Panc1 (cell line): ENCODE measurements at places on chromosomes 3 and 15.

DNA sequence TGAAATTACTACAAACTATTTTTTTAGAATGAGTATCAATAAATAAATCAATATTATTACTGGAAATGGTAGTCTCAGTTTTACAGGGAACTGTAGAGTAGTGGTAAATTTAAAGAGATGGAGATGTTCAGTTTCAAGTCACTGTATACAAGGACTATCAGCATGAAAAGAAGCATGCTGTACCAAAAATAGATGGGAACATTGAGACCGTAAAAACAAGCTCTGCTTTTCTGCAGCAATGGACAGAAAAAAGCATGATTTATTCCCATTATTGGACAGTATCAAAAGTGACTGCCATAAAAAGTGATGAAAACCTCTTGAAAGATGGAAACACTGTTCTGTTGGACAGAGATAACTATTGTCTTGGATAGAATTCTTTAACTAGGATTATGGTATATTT, 187.2 kb downstream of the EPHA6 start:
- no peak for DNase-seq

GRCh38 chr3:20958161-20958560, 772.2 kb upstream of the SGO1 start:
- no peak for DNase-seq

DNA sequence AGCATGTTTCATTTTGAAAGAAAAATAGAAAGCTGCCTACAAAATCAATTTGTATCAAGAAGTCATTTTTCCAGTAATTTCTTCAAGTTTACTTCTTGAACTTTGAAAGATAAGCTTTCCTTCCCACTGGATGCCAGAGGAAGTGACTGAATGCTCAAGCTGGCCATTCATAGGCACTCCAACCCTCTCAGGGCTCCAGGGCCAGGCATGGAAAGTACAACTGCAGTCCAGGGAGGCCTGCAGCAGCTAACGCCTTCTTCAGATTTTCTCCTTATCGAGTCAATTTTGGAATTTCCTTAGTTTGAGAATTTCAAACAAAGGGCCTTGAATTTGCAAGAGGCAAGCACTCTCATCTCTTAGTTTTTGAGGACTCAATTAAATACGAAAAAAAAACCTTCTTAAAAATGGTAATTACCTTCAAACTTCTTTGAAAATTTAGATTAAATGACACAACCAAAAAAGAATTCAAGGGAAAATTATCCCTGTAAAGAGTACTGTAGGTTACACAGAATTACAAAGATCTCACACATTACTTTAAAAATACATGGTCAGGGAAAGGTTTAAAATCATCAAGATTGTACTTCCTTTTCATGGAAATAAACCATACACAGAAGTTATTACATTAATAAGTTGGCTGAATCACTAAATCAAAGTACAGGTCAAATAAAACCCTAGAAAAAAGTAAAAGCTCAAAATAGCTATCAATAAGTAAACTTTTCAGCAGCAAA, 2.5 kb downstream of the UBP1 start:
- DNase-seq = no peak

- DNase-seq = no peak
Observed at GRCh38 chr3:1214933-1215332, 122.1 kb downstream of the CNTN6 start.

- DNase-seq = no peak
Observed at GRCh38 chr3:73955494-73956070, 330.8 kb upstream of the PDZRN3 start.

GRCh38 chr15:74378848-74379247, 11.4 kb upstream of the CYP11A1 start:
- no peak for DNase-seq

GRCh38 chr3:12964711-12965612, 108.3 kb downstream of the IQSEC1 start:
- DNase-seq = no peak

GRCh38 chr3:71348001-71348632, 235.4 kb downstream of the FOXP1 start:
- DNase-seq = no peak

- no peak for DNase-seq
Observed at GRCh38 chr15:89857673-89858072, 36.1 kb downstream of the AP3S2 start.

- DNase-seq = no peak
Observed at GRCh38 chr3:90054311-90054710, 946.9 kb downstream of the EPHA3 start.

DNA sequence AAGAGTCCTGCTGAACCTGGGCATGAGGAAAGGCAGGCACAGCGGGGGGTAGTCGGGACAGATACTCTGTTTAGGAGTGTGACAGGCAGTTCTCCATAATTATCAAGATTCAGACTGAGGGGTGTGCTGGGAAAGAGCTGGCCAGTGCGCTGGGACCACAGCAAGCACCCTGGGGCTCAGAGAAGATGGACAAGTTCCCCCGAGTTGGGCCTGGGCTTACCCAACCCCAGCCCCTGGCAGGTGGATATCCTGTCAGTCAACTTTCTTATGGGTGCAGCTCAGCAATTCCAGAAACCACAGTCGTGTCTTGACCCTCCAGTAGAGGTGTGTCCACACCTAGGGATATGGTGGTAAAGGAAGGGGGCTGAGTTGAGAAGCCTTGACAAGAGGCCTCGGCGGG, 49.2 kb upstream of the PRR20G start:
- no peak for DNase-seq

GRCh38 chr3:64260431-64260830, 35.2 kb upstream of the PRICKLE2 start:
- no peak for DNase-seq

DNA sequence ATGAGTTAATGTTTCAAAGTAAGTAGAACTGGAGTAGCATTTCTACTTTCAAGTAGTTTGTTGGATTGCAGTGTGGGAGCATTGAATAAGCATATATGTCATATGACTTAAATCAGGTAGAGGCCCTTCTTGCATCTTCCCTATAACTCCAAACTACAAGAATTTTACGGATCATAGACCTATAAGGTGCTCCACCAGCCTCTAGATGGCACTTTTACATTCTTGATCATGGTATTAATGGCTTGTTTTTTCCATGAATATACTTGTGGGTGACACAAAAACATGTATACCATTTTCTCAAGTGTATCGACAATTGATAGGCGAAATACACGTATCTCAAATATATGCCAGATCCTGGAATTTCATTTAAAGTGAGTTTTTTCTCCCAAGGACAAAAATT, 311.1 kb downstream of the ZPLD1 start:
- no peak for DNase-seq

DNA sequence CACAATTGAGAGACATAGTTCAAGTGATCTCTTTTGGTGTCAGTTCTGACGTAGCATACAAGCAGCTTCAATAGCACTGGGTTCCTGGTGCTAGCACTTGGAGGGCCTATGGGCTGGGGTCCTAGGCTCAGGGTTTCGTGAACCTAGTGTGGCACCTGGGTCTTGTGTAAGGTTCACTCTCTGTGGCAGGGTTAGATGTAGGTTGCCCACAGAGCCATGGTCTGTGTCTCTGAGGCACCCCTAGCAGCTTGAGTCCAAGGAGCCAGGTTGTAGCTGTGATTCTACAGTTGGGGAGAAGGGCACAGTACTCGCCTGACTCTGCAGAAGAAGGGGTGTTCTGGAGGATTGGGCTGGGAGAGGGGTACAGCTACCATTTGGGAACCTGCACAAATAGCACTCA, 282.6 kb upstream of the LRRC3B start:
- no peak for DNase-seq

GRCh38 chr15:101044625-101045235, 125.6 kb downstream of the LRRK1 start:
- DNase-seq = no peak

- no peak for DNase-seq
Observed at GRCh38 chr3:188421151-188421821, 267.3 kb downstream of the LPP start.

DNA sequence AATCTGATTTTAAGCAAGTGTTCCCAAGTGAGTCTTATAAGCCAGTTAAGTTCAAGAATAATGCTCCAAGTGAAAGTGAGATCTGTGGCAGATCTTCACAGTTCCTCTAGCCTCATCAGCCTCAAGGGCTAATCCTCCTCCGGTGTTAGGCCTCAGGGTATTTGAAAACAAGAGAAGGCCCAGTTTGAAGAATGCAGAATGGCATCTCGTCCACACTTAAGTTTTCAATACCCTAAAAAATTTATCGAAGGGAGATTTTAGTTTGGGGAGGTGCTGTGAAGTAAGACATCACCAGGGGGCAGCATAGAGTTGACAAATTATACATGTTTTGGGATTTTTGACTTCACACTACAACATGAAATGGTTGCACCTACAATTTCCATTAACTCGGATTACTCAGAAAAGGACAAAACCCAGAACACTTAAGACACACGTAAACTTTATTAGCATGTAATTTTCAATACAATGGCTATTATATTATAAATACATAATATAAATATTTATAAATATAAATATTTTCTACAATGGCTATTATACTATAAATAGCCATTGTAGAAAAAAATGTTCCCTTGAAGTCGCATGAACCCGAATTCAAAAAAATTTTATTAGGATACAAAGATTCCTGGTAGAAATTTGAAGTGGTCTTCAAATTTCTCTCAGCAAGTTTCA, 2.3 kb upstream of the TMEM266 start:
- DNase-seq = no peak

GRCh38 chr3:183870563-183870962, 14.1 kb downstream of the PARL start:
- DNase-seq = no peak

- no peak for DNase-seq
Observed at GRCh38 chr3:103711670-103712069, 1276.9 kb downstream of the ZPLD1 start.

- no peak for DNase-seq
Observed at GRCh38 chr3:187762792-187763191, 17.5 kb upstream of the BCL6 start.

GRCh38 chr15:85688711-85689110, 106.0 kb downstream of the KLHL25 start:
- no peak for DNase-seq

DNA sequence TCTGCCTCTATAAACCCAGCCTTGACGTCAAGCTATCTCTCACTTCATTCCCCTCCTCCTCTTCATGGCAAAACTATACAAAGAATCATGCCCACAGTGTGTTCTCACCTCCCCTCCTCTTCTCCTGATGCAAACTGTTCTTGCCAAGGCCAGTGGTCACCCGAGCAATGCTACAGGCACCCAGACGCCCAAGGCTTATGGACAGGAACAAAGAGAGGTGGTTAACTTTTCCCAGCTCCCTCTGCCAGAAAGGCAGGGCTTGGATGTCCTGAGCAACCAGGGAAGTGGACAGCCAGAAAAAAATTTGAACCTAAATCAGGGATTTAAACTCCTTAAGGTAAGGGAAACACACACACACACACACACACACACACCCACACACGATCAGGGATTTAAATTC, 5.1 kb downstream of the SLC41A3 start:
- no peak for DNase-seq

- no peak for DNase-seq
Observed at GRCh38 chr3:36991923-36992805, 767 bp downstream of the EPM2AIP1 start.

GRCh38 chr15:50909010-50909317, 481 bp downstream of the AP4E1 start:
- DNase-seq = no peak

- no peak for DNase-seq
Observed at GRCh38 chr3:109648027-109648426, 310.7 kb upstream of the DPPA4 start.

DNA sequence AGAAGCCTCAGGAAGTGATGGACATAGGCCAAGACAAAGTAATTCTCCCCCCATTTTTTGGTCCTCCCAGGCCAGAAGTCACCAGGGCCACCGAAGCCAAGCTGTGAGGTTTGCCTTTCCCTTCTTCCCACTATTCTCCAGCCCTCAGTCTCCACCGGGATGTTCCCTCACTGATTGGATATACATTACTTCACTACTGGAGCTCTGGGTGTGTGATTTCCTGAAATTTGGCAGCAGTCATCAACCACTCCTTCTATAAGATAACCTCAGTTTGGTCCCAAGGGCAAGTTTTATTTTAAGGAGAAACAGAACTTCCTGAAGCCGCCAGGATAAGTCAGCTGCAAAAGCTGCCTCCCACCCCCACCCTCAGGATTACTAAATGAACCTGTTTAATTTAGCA, 11.3 kb downstream of the SLCO2A1 start:
- no peak for DNase-seq

- DNase-seq = no peak
Observed at GRCh38 chr15:35507932-35508638, 37.9 kb downstream of the DPH6 start.

DNA sequence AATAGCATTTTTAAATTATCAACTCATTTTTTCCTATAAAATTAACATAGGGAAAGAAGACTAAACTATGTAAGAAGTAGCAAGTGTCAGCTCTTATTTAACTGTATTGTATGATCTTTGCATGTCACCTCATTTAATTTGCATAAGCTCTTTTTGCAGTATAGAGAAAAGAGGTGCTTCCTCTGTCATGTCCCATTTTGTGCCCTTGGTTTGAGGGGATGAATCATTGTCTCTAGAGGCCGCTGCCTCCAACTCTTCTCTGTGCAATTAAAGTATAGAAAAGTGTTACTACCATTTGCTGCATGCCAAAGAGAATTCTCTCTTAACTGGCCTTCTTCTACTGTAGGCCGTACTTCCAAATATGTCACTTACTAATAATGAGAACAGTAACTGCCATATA, 93.4 kb downstream of the LRRC28 start:
- DNase-seq = no peak

GRCh38 chr3:42133500-42134298, 42.5 kb downstream of the TRAK1 start:
- no peak for DNase-seq

- no peak for DNase-seq
Observed at GRCh38 chr3:147886879-147887278, 477.7 kb downstream of the ZIC1 start.

DNA sequence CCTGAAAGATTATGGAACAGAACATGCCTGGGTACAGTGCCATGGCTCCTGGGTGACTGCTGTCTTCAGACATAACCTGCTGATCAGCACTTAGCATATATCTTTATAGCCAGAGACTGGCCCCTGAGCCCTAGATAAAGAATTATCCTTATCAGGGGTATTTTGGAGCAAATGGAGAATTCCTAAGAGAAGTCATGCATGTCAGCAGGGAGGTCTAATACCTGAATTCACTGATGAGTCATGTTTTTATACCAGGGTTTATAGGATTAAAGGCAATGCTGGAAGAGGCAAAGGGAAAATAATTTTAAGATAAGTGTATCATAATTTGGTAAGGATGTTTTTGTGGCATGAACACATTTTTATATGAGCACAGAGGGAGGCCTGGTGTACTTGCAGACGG, 159.8 kb downstream of the ADAMTSL3 start:
- DNase-seq = no peak

DNA sequence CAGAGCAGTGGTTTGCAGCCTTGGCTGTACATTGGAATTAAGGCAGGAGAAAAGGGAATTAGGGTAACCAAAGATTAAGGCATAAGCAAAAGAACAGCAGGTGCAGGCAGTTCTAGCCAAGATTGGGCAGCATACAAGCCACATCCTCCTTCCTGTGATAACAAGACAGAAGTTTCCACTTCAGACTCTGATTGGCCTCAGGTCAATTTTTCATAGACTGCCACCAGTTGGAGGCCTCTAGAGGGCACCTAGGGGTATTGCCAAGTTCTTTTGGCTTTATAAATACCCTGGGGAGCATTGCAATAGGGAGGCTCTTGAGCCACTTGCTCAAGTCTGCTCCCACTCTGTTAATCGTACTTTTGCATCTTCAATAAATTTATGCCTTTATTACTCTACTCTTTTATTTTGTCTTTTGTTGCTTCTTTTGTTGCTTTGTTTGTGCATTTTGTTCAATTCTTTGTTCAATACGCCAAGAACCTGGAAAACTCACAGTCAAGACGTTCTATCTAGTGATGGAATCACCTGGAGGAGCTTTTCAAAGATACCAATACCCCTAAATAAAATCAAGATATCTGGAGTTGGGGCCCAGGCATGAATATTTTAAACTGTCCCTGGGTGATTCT, 32.2 kb upstream of the FMN1 start:
- DNase-seq = no peak
